AG08395 (cell line): ENCODE measurements at places on chromosomes 3 and 15.

GRCh38 chr3:117706037-117706436 lies 996.5 kb downstream of the TUSC7 start:
- DNase-seq, result peak; percentile 90

GRCh38 chr3:169624533-169624972 lies 39.0 kb downstream of the MECOM start:
- no peak for DNase-seq

GRCh38 chr15:66261056-66261455 lies 7.5 kb upstream of the MEGF11 start:
- DNase-seq, result no peak

DNA sequence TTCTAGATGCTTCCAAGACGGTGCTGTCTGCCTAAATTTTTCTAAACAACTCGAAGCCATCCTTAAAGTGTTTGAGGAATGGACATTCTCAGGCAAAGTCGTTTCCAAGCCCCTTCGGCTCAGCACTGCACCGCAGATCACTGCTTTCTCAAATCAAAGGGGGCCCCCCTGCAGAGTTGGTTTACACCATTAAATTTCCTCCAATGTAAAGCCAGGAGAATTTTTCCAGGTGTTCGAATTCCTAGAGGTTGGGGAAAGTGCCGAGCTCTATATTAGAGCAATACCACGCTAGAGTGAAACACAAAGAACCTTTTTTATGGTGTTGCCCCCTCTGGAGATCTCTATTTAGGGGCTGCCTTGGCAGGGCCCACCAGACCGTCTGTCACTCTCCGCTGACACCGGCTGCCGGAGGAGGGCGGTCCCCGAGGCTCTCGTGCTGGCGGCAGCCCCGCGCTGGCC lies 277.9 kb upstream of the NR2F2 start:
- DNase-seq, result no peak

- DNase-seq, result peak; percentile 4
Measured at GRCh38 chr3:125322166-125322565, 53.0 kb downstream of the ZNF148 start.

GRCh38 chr3:134352031-134352671 lies 22.1 kb downstream of the AMOTL2 start:
- DNase-seq, result no peak

DNA sequence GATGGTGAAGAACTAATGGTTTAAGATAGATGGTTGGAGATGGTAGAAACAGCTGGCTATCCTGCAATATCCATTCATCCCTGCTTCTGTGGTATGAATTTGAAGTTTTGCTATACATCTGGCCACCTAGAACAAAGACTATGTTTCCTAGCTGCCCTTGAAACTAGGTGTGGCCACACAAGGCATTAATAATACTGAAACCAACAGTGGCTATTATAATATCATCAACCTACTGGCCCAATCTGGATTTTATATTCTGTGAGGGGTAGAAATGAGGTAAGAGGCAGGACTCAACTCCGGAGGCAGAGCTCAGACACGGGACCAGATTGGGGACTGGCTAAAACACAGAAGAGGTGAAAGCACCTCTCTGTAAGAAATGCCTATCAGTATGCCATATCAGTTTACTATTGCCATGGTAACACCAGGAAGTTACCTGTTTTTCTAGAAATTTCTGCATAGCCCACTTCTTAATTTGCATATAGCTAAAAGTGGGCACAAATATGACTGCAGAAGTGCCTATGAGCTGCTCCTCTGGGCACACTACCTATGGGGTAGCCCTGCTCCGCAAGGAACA lies 8.4 kb downstream of the IFT80 start:
- no peak for DNase-seq

- DNase-seq, result peak; percentile 43
Measured at GRCh38 chr3:159583662-159584061, 405.0 kb upstream of the IL12A start.

DNA sequence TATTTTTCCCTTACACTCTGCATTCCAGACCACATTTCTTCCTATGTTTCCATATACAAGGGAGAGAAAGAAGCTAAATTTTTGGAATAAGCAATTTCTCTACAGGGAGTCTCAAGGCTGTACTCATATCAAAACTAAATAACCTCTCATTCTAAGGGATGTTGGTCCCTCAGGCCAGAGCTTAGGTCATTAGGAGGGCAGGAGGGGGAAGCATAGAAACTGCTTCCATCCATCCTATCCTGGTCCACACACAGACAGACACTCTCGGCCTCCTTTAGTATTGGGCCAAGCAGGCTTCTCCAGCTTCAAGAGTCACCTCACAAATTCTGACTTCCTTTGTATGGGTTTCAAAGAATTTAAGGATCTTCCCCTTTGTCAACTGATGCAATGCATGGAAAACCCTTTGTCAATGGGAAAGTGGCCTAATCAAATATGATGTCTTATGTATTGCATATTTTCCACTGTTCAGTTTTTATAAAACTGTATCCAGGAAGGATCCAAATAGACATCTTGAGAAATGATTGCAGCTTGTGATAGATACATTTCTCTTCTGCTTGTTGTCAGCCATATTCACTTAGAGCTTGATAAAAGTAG lies 140.7 kb upstream of the RARB start:
- no peak for DNase-seq

DNA sequence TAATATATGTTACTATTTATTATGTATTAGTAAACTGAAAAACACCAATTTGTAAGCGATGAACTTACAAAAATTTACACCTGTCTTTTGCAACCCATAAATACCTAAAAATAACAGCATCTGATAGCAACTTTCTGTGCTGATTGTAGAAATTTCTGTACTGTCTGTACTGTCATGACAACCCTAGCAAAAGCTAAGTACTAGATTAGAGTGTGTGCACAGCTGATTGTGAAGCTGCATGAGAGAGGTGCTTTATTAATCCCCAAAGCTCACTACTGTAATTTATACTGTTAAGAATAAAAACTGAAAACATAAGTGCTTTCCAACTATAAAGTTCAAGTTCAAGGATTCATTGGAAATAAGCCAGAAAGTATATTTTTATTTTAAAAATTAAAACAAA lies 815 bp downstream of the BCL2A1 start:
- DNase-seq, result no peak

- peak; percentile 41 for DNase-seq
Measured at GRCh38 chr3:152719264-152719663, 115.7 kb upstream of the P2RY1 start.

GRCh38 chr15:77091097-77091496 lies 20.2 kb upstream of the TSPAN3 start:
- no peak for DNase-seq

- no peak for DNase-seq
Measured at GRCh38 chr3:181497358-181497757, 214.4 kb upstream of the SOX2 start.

DNA sequence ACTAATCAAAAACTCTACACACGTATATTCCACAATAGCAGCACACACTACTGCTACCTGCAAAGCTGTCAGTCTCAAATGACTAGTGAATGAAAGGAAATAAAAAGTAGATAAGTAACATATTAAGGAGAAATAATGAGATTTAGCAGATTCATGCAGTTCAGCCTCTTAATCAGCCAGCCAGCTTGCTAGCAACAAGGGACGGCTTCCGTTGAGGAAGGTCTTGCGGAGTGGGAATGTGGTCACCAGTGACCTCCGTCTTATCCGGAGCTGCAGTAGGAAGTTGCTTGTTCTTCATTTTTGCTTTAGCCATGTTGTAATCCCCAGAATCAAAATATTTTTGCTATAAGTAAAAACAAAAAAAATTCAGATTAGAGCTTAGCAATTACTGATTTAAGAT lies 17.1 kb downstream of the ARPP19 start:
- DNase-seq, result no peak
